ENCODE measurements at places on chromosomes 16 and 17. TPM values are rescaled to one million over a fixed set of nuclear protein-coding genes. Genes with fewer than 3 reads are reported as not detected.

DNA sequence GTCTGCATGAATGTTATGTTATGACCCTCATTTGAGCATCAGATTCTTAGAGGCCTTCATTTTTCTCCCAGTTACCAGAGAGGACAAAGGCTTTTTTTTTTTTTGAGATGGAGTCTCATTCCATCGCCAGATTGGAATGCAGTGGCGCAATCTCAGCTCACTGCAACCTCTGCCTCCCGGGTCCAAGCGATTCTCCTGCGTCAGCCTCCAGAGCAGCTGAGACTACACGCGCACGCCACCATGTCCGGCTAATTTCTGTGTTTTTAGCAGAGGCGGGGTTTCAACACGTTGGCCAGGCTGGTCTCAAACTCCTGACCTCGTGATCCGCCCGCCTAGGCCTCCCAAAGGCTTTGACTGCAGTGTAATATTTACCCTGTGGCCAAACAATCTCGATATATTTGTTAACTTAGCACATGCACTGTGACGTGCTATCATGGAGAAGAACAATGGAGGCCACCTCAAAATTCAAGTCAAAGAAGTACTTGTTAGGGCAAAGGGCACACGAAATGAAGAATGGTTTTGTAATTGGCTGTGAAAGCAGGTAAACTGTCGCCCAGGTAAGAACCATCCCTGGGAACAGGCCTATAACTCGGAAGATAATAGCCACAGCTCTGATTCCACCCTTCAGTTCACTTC, 303.4 kb downstream of the SLC39A11 start:
- H3K27me3 ChIP-seq = no peaks in the 10 kb centered on the region
- DNase-seq = peak; percentile 54
- H3K36me3 ChIP-seq = no peaks in the 10 kb centered on the region
- peaks cover 8% of the 10 kb centered on the region for H3K4me1 ChIP-seq
- no peak overlapping the region for H3K27ac ChIP-seq
- no peak overlapping the region for H3K4me3 ChIP-seq

- H3K36me3 ChIP-seq = peaks cover 28% of the 10 kb centered on the region
- H3K27ac ChIP-seq = peak overlapping the region; percentile 75
- peak; percentile 48 for DNase-seq
- H3K27me3 ChIP-seq = no peaks in the 10 kb centered on the region
- no peak overlapping the region for H3K4me3 ChIP-seq
Observed at GRCh38 chr16:11056090-11056992, 112.0 kb downstream of the CLEC16A start.

DNA sequence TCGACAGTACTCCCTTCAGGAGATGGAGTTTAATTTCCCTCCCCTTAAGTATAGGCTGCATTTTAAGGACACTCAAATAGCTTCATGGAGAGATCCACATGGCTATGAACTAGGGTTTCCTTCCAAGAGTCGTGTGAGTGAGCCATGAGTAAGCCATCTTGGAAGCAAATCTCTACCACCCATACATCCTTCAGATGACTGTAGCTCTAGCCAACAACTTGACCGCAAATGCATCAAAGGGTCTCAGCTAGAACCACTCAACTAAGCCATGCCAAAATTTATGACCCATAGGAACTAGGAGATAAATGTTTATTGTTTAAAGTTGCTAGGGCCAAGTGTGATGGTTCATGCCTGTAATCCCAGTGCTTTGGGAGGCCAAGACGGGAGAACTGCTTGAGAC, 43.4 kb downstream of the METTL16 start:
- peaks cover 11% of the 10 kb centered on the region for H3K36me3 ChIP-seq
- H3K27ac ChIP-seq = no peak overlapping the region
- H3K4me3 ChIP-seq = no peak overlapping the region
- no peaks in the 10 kb centered on the region for H3K27me3 ChIP-seq
- DNase-seq = peak; percentile 99

DNA sequence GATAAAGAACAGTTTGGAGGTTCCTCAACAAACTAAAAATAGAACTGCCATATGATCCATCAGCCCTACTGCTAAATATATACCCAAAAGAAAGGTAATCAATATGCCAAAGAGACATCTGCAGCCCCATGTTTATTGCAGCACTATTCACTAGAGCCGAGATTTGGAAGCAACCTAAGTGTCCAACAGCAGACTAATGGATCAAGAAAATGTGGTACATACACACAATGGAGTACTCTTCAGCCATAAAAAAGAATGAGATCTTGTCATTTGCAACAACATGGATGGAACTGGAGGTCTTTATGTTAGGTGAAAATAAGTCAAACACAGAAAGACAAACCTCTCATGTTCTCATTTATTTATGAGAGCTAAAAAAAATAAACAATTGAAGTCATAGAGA, 48.8 kb upstream of the NACA2 start:
- H3K27ac ChIP-seq = no peak overlapping the region
- no peaks in the 10 kb centered on the region for H3K27me3 ChIP-seq
- no peak overlapping the region for H3K4me3 ChIP-seq
- H3K4me1 ChIP-seq = no peaks in the 10 kb centered on the region
- no peak for DNase-seq

GRCh38 chr17:56636265-56636664, 42.8 kb downstream of the NOG start:
- H3K4me1 ChIP-seq = no peaks in the 10 kb centered on the region
- peaks cover 26% of the 10 kb centered on the region for H3K27me3 ChIP-seq

GRCh38 chr17:31508288-31509094, 117.0 kb downstream of the RAB11FIP4 start:
- no peaks in the 10 kb centered on the region for H3K36me3 ChIP-seq
- peaks cover 4% of the 10 kb centered on the region for H3K4me1 ChIP-seq
- no peak overlapping the region for H3K27ac ChIP-seq
- no peak overlapping the region for H3K4me3 ChIP-seq

- peak overlapping the region; percentile 51 for H3K4me3 ChIP-seq
- H3K4me1 ChIP-seq = peaks cover 12% of the 10 kb centered on the region
- DNase-seq = peak; percentile 76
- no peaks in the 10 kb centered on the region for H3K27me3 ChIP-seq
- H3K27ac ChIP-seq = peak overlapping the region; percentile 46
- peaks cover 3% of the 10 kb centered on the region for H3K36me3 ChIP-seq
Observed at GRCh38 chr17:48841395-48841831, 10.6 kb downstream of the CALCOCO2 start.

- H3K36me3 ChIP-seq = no peaks in the 10 kb centered on the region
- peaks cover 13% of the 10 kb centered on the region for H3K4me1 ChIP-seq
- no peak overlapping the region for H3K27ac ChIP-seq
- H3K4me3 ChIP-seq = no peak overlapping the region
- DNase-seq = no peak
- H3K27me3 ChIP-seq = peaks cover 11% of the 10 kb centered on the region
Observed at GRCh38 chr17:6476076-6476809, 32.0 kb downstream of the PIMREG start.

GRCh38 chr17:68390888-68391545, 66.3 kb downstream of the WIPI1 start:
- H3K27me3 ChIP-seq = no peaks in the 10 kb centered on the region
- peak; percentile 45 for DNase-seq
- H3K4me3 ChIP-seq = no peak overlapping the region
- H3K27ac ChIP-seq = no peak overlapping the region
- H3K4me1 ChIP-seq = peaks cover 2% of the 10 kb centered on the region
- H3K36me3 ChIP-seq = no peaks in the 10 kb centered on the region

DNA sequence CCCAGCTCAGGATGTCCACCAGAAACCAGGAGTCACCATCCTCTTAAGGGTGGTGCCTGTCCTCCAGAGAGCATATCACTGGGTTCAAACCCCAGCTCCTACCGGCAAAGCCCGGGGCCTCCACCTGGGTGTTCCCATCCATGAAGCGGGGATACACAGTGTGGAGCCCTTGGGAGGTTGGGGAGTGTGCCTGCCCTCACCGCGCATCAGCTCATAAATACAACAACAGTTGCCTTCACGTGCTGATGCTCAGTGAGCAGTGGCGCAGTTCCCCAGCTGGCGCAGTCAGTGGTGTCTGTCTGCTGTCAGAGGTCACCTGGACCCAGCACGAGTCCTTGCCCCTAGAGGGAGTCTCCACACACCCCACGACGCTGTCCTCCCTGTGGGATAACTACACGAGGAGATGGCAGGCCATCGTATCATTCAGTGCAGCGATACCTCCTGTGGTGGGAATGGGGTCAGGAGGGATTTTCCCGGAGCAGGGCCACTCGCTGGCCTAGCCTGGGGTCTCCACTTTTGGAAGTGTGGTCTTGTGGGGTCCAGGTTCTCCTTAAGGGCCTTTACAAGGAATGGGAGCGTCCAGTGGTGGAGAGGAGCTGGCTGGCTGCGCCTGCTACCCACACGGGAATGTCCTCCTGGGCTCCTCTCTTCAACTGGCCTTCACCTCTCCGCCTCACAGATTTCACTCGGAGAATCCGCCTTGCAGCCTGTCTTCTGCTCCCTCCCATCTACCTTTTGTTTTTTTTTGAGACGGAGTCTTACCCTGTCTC, 2.3 kb upstream of the ELOB start:
- peaks cover 4% of the 10 kb centered on the region for H3K4me1 ChIP-seq
- no peak for DNase-seq
- peaks cover 13% of the 10 kb centered on the region for H3K27me3 ChIP-seq
- no peak overlapping the region for H3K4me3 ChIP-seq

DNA sequence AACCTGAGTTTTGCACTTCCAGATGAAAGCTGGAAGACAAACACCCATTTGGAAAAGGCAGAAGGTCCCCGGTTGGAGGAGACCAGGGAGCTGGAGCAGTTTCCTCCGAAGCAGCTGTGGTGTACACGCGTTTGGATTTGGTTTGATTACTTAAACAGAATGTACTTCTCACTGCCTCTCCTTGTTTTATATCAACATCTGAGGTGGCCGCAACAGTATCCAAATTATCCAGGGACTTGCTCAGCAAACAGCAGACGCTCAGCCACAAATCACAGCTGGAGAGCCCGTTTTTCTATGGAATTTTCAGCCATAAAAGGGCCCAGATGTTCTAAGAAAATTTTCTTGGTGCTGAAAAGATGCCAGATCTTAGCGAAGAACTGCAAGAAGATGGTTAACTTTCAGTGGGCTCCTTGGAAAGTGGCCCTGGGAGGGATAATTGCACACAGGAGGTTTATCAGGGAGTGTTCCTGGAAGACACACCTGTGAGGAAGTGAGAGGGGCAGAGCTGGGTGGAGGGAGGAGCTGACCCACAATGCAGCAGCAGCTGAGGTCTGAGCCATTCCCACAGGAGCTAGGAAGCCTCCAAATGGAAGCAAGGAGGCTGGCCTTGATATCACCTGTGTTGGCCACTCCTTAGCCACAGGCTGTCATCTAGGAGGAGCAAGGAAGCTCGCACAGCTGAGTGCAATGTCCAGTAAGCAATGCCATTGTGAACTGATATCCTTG, 28.9 kb upstream of the CDH5 start:
- DNase-seq = peak; percentile 8
- H3K36me3 ChIP-seq = no peaks in the 10 kb centered on the region
- H3K27ac ChIP-seq = no peak overlapping the region
- H3K4me3 ChIP-seq = no peak overlapping the region

GRCh38 chr17:78878871-78879527, 24.0 kb downstream of the CEP295NL start:
- peak overlapping the region; percentile 85 for H3K27ac ChIP-seq
- DNase-seq = no peak
- H3K36me3 ChIP-seq = peaks cover 5% of the 10 kb centered on the region
- no peak overlapping the region for H3K4me3 ChIP-seq
- H3K27me3 ChIP-seq = no peaks in the 10 kb centered on the region
- H3K4me1 ChIP-seq = peaks cover 48% of the 10 kb centered on the region

DNA sequence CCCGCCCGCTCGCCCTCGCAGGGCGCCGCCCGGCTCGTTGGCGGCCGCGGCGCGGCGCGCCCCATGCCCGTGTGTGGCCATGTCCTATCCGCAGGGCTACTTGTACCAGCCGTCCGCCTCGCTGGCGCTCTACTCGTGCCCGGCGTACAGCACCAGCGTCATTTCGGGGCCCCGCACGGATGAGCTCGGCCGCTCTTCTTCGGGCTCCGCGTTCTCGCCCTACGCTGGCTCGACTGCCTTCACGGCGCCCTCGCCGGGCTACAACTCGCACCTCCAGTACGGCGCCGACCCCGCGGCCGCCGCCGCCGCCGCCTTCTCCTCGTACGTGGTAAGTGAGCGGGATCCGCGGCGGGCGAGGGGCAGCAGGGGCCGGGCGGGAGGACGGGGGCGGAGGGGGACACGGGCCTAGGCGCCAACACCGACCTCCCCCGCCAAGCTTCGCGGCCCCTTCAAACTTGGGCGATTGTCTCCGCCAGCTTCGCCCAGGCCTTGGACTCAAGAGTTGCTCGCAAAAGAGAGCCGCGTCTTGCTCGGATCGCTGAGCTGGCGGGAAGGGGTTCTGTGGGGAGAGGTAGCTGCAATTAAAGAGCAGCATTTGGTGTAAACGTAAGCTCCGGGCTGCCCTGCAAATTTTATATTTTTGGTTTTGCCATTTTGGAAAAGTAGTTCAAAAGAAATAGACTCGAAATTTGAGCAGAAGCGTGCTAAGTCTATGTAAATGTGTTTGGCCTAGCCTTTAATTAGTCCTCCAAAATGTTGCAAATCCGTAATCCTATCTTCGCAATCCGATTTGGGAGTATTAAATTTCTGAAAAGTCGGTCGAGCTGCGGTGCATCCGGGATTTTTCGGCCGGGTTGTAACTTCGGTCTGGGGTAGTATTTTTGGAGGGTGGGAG, 702 bp downstream of the IRX5 start:
- H3K36me3 ChIP-seq = no peaks in the 10 kb centered on the region
- peaks cover 56% of the 10 kb centered on the region for H3K27me3 ChIP-seq
- H3K27ac ChIP-seq = no peak overlapping the region
- H3K4me3 ChIP-seq = peak overlapping the region; percentile 61

DNA sequence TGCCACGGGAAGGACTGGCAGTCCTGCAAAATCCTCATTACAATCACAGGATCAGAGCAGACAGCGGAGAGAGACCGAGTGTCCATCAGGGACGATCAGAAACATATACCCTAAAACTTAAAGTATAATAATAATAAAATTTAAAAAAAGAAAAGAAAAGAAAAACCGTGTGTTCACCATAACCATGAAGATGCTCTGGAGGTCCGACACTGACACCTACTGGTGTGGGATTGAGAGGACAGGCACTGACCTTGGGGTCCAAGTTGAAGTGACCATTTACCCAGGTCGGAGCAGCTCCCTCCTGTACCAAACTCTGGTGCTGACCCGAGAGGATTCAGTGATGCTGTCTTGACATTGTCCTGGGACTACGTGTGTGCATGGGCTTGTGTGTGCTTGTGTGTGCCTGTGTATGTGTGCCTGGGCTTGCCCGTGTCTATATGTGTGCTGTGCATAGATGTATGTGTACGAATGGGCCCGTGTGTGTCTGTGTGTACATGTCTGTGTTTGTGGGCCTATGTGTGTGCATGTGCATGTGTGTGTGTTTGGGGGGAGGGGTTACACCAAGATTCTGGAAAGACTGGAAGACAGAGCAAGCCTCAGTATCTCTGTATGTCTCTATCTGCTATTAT, 10.0 kb upstream of the CD300LD start:
- H3K27ac ChIP-seq = no peak overlapping the region
- H3K36me3 ChIP-seq = no peaks in the 10 kb centered on the region

GRCh38 chr17:12859520-12859919, 70.2 kb downstream of the ARHGAP44 start:
- H3K27me3 ChIP-seq = no peaks in the 10 kb centered on the region
- DNase-seq = peak; percentile 13
- H3K27ac ChIP-seq = no peak overlapping the region
- H3K36me3 ChIP-seq = no peaks in the 10 kb centered on the region

GGNBP2 gene
- 47.7 TPM for polyA plus RNA-seq

IQCK gene
- polyA plus RNA-seq = 4.1 TPM

SMPD3 gene
- polyA plus RNA-seq = not detected

NRN1L gene
- 0.27 TPM for polyA plus RNA-seq

ARSG gene
- 2.5 TPM for polyA plus RNA-seq
